ENCODE measurements at places on chromosomes 5 and 9.

- no peak for DNase-seq
Observed at GRCh38 chr5:11758321-11758720, 145.9 kb downstream of the CTNND2 start.

- no peak for DNase-seq
Observed at GRCh38 chr9:81621118-81621517, 68.2 kb downstream of the TLE1 start.

- DNase-seq, result no peak
Observed at GRCh38 chr5:67204821-67205220, 8.2 kb upstream of the CD180 start.

DNA sequence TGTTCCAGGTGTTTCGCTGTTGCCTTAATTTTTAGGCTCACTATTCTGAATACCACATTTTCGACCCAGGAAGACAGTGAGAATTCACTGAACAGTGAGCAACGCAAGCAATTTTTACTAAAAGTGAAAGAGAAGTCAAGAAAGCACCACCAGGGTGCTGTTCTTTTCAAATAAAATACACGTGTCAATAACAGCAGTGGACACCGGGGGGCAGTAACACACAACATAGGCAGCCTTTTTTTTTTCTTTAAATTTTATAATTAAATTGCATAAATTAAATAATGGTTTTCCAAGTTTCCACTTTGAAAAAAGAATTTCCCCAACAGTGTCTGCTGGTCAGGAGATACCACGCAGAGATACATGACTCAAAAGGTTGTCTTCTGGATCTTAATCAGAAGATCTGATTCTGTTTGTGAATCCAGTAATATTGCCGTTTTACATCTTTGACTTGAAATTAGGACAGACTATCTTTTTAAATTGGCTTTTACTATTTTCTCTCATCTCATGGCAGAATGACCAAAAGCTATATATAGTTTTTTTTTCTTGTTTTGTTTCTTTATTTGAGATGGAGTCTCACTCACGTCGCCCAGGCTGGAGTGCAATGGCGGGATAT lies 47.1 kb upstream of the SH3GL2 start:
- DNase-seq, result no peak

- DNase-seq, result peak; percentile 58
Observed at GRCh38 chr5:95808686-95809413, 13.7 kb downstream of the GLRX start.

GRCh38 chr5:21424907-21425306 lies 1428.2 kb downstream of the CDH12 start:
- no peak for DNase-seq

DNA sequence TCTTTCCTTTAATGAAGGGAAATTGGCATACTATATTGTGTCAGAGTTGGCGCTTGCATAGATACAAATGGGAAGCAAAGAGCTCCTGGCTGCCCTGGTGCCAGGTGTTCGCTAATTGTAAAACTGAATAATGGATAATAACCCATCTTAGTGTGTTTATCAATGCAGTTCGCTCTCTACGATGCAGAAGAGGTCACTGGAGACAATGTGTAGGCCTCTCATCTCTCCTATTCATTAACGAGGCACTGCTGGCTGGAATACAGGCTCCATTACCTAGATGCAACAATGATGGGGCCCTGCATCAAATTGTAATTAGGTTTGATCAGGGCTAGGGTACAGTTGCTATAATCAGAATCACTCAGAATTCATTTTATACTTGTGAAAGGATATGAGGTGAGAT lies 171.0 kb downstream of the RMI1 start:
- no peak for DNase-seq

- no peak for DNase-seq
Observed at GRCh38 chr5:169263591-169263990, 37.3 kb downstream of the SLIT3 start.

DNA sequence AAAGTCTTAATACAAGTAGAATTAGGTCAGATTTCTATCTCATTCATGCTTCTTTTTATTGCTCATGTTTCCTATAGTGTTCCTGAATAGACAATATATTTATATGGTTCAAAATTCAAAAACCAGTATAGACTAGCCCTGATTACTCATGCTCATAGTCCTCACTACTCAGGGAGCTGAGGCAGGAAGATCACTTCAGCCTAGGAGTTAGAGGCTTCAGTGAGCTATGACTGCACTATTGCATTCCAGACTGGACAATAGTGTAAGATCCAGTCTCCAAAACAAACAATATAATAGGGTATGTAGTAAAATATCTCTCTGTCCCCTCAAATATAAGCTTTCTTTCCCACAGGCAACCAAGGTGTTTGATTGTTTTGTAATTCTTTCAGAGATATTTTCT lies 2.4 kb downstream of the ANKRD31 start:
- no peak for DNase-seq

DNA sequence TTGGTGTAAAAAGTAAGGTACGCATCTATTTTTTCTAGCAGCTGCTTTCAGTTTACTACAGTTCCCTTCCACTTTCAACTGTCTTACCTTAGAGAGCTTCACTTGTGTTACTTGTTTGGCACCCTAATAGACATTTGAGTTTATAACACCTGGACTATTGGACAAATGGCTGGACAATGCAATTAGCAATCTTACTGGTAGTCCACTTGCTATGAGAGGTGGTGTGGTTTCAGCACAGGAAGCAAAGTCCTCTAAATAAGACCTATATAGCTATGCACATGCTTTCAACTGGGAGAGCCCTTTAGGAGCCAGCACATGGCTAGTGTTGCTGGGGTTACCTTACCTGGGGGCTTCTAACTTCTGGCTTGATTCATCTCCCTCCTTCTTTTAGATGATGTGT lies 119.6 kb upstream of the RANBP3L start:
- no peak for DNase-seq

DNA sequence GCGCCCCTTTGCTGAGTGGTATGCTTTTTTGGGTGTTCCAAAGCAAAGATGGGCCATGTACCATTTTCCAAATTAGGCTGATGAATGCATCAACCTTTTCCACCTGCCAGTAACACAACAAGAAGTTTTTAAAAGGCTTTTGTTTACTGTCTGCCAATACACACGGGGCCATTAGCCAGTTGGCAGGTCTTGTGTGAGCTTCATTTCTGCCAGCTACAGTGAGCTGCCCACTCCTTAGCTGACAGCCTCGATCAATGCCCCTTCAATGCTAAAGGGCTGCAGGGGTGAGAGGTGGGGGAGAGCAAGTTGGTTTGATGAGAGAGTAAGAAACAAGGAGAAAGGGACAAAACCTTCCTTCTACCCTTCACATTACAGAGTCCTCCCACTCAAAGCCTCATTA lies 128.7 kb downstream of the C5orf15 start:
- no peak for DNase-seq

DNA sequence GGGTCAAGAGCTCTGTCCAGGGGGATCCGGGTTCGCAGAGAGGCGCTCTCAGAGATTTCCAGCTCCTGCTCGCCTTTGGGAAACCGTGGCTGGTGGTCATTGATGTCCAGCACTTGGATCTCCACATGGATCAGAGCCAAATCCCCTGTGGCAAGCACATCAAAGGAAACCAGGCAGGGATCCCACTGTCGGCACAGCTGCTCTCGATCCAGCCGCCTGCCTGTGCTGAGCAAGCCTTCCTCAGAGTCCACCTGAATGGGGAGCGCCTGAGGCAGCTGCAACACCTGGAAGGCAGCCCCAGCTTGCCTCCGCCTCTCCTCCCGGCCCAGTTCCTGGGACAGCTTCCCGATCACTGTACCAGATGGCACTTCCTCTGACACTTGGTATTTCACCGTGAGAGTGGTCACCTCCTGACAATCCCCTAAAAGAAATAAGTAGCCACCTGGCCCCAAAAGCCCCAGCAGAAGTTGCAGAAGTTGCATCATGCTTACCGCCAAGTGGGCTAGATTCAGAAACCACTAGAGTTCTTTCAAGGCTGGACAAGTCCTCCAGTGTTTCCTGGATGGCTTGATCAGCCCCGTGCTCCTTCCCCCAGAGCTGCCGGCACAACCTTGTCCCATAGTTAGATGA lies 520 bp downstream of the PCDH12 start:
- no peak for DNase-seq

- no peak for DNase-seq
Observed at GRCh38 chr5:44246986-44247385, 142.2 kb downstream of the FGF10 start.

DNA sequence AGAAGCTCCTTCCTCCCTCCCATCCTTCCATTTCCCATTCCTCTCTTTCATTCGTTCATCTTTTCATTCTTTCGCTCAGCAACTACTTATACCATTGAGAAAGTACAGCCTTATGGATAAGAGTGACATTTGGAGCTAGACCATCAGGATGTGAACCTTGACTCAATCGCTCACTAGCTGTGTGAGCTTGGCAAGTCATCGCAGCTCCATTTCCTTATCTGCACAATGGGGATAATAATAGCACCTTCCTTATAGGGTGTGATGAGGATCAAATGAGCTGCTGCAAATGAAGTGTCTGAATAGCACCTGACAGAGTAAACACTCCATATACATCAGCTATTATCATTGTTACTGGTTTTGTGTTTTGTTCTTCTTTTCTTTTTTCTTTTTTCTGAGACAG lies 28.1 kb upstream of the SYNPO start:
- DNase-seq, result no peak

- DNase-seq, result no peak
Observed at GRCh38 chr9:84411683-84412267, 71.2 kb upstream of the SLC28A3 start.

DNA sequence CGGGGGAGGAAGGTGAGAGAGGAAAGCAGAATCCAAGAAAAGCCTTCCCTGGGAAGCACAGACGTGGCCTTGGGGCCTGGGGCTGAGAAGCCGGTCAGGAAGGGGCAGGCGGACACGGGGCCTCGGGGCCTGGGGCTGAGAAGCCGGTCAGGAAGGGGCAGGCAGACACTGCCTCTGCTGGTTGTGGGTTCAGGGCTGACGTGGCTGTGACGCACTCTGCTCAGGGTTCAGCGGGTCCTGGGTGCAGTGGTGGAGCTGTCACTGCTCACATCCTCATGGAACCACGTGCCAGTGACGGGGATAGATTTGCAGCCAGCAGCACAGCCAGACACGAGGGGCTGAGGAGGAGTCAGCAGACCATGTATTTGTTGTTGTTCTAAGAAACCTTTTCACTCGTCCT lies 12.8 kb downstream of the PAEP start:
- no peak for DNase-seq

- no peak for DNase-seq
Observed at GRCh38 chr5:112386766-112387165, 32.3 kb downstream of the EPB41L4A start.

DNA sequence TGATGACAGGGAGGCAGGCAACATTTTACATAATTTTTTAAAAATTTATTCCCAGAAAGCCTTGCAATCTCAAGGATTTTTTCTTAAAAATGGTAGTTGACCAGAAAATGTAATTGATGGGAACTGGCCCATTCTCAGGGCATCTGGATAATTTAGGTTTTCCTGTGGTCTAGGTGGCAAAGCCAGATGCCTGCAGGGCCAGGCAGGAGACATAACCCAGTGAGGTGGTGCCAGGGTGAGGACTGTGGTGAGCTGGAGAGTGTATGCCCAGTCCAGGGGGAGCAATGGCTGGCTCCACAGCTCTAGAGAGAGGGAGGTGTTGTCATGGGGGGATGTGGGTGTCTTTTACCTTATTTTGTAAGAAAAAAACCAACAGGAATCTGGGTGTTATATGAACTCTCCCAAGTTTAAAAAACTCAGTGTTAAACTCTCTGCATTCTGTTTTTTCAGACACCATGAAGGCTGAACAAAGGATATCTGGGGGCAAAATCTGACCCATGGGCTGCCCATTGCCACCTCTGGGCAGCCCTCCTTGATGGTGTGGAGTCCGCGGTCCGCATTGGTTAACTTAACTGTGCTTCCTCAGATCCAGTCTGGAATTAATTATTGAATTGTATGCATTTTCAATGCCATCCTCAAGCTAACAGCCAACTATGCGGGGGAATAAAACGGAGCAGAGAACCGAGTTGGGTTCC lies 43.9 kb downstream of the BOD1 start:
- no peak for DNase-seq

GRCh38 chr5:132069561-132069960 lies 4.0 kb upstream of the CSF2 start:
- no peak for DNase-seq

DNA sequence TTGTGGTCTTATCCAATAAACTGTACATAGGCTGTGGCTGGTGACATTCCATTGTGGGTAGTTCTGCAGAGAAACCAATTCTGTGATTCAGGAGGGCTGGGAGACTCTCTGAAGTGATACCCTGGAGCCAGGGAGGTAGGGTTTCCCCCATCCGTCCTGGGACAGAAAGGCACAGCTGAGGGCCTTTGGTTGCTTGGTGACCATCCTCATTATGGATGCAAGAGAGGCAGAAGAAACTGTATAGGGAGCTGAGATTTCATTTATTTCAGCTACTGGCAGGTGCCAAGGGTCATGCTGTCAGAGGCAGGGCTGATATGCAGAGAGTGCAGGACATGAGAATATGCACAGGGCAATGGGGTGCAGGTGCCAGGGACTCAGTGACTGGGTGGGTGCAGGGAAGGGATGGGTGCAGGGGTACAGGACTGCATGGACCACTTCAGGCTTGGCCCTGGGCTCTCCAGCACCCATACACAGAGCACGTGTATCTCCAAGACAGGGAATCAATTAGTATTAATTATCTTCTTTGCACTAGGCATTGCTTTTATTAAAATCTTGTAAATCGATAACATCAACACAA lies 236.5 kb downstream of the ICE1 start:
- no peak for DNase-seq

DNA sequence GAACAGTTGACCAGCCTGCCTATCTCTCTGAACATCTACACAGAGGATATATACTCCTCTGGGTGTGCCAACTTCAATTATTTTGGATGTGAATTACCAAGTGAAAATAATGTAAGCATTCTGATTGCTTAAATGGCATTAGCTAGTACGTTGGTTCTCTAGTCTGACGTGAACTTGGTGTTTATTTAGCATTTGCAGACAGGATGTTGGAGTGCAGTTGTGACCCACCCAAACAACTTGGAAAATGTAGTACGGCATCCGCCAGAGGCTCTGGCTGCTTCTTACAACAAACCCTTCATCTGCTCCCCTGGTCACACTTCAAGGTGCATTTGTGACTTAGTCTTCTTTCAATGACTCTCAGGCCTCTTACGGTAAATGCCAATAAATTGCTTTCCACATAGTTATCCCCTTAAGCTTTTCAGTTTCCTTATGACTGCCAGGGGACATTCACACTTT lies 616.6 kb downstream of the PDE4D start:
- no peak for DNase-seq

All from stimulated activated CD8-positive, alpha-beta memory T cell treated with anti-CD3 and anti-CD28 coated beads, Interleukin-4, amount 100 ng/mL, for 4 hours (primary cell).